Activated CD4-positive, alpha-beta T cell treated with anti-CD3 and anti-CD28 coated beads, Interleukin-2, amount 50 U/mL, for 48 hours (primary cell): ENCODE measurements at places on chromosomes 4 and X.

DNA sequence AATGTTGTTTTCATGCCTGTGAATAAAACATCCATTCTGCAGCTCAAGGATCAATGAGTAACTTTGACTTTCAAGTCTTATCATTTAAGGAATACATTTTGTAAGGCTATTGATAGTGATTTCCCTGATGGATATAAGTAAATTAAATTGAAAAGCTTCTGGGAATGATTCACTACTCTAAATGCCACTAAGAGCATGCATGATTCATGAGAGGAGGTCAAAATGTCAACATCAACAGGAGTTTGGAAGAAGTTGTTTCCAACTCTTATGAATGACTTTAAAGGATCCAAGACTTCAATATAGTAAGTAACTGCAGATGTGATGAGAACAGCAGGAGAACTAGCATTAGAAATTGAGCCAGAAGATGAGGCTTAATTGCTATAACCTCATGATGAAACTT, 1487.3 kb downstream of the PCDH7 start:
- DNase-seq: no peak

- no peak for DNase-seq
These were observed 33.1 kb upstream of the GK start for GRCh38 chrX:30620125-30620524.

GRCh38 chrX:22950269-22951266, 49.2 kb upstream of the DDX53 start:
- no peak for DNase-seq

- DNase-seq: peak; percentile 0
These were observed 27.4 kb upstream of the SPON2 start for GRCh38 chr4:1199556-1200331.

GRCh38 chr4:98528882-98529281, 129.5 kb downstream of the TSPAN5 start:
- DNase-seq: no peak

- DNase-seq: no peak
These were observed 38.9 kb downstream of the DRD5 start for GRCh38 chr4:9820343-9820742.

DNA sequence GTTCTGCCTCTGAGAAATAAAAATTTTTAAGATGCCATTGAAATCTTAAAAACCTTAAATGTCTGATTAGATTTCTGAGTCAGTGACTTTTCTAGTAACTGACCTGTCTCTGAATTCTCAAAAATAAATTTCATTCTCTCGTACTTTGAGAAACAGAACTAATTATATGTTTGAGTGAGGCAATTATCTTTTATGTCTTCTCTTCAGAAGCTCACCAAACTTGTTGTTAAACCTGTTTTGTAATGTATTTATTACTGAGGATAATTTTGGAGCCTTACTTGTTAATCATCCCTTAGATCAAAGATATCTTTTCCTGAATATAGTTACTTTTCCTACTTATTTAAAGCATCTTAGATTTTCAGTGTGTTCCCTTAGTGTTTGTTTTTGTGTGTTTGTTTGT, 64.5 kb upstream of the MMAA start:
- DNase-seq: no peak

- DNase-seq: no peak
These were observed 49.8 kb upstream of the HSD17B10 start for GRCh38 chrX:53483838-53484405.

GRCh38 chrX:114611018-114611619, 27.2 kb downstream of the HTR2C start:
- peak; percentile 8 for DNase-seq

DNA sequence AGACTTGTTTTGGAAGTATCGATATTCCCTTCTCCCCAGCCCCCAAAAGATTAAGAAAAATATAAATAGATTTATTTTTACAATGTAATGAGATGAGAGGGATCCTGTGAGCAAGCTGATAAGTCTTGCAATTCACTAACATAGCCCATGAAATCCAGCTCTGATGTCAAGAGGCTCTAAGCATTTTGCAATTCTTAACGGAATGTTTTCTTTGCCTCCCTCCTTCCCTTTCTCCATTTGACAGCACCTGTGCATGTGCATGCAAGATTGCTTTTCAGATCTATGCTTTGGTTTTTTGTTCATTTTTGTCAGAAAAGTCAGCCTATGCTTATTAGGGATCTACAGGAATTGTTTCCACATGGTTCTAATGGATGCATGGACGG, 169.9 kb downstream of the SLIT2 start:
- no peak for DNase-seq

DNA sequence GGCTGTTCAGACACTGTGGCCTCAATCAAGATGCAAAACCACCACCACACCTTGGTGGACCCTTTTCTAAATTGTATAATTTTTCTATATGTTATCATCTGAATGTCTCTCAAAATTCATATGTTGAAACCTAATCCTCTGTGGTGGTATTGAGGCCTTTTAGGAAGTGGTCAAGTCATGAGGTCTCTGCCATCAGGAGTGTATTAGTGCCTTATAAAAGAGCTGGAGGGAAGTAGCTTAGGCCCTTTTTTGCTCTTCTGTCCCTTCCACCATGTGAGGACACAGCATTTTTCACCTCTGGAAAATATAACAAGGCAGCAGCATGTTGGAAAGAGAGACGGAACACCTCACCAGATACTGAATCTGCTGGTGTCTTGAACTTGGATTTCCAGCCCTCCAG, 30.5 kb upstream of the DKK2 start:
- DNase-seq: no peak
